Activated CD4-positive, alpha-beta T cell treated with anti-CD3 and anti-CD28 coated beads, Interleukin-2, amount 50 U/mL, for 48 hours (primary cell): ENCODE measurements at places on chromosomes 5 and 9.

DNA sequence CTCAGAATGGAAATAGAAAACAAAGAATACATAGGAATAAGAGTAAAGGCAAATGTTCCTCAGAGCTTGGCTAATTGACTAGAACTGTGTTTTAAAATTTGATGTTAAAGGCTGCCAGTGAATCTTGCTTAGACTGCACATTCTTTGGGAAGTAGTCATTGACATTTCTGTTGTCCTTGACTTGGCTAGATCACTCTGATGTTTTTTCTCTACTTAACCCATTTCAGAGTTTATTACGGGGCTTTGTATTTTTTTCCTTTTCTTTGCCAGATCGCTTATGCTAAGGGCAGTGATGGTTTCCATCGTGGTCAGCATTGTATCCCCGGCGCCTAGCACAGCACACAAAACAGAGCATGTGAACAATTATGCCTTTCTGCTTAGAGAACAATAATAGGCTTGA lies 1126.7 kb upstream of the CDH9 start:
- DNase-seq: no peak

DNA sequence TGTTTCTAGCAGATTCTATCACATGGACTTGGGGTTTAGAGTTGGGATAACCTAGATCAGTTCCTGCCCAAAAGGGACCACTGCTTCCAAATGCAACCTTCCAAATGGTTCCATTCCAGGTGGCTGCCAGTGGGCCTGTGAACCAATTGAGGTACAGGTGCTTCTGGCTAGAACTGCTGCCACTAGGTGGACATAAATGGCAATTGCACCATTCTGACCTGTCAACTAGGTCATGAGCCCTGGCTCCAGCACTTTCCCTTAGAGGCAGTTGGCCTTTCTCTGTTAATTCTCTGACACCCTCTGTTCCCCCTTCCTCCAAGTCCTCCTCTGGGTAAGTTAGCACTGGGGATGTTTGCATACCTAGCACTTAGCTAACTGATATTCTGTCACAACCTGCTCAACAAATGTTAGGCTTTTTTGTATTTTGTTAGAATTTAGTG lies 16.6 kb upstream of the HEMGN start:
- DNase-seq: peak; percentile 41

GRCh38 chr9:89531766-89532165 lies 33.9 kb upstream of the SEMA4D start:
- DNase-seq: no peak

GRCh38 chr5:171162596-171162995 lies 146.5 kb upstream of the TLX3 start:
- DNase-seq: no peak

GRCh38 chr5:112733586-112733985 lies 4.1 kb upstream of the APC start:
- no peak for DNase-seq

DNA sequence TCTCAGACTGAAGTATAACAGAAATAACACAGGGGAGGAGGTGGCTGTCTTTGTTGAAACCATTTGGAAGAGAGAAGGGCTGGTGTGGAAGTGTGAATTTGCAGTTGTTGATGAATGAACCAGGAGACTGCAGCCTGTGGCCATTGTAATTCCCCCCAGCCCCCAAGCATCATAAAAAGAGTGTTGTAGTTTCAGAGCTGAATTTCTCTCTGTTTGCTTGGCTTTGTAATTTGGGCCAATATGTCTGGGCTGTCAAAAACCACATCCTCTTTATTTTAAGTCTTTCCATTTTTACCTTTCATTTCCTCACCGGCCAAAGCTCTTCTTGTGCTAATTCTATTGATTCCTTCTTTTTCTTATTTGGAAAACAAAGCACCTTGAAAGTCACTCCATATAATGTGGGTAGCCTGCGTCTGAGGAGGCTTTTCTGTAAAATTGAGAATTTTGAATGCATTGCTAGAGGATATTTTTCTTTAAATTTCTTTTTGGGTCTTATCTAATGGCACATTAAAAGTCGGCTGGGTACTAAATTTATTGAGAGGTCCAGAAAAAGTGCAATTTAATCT lies 383.3 kb downstream of the OSTF1 start:
- no peak for DNase-seq
